ENCODE measurements at places on chromosomes 7 and 10. TPM values are rescaled to one million over a fixed set of nuclear protein-coding genes. Genes with fewer than 3 reads are reported as not detected.

DNA sequence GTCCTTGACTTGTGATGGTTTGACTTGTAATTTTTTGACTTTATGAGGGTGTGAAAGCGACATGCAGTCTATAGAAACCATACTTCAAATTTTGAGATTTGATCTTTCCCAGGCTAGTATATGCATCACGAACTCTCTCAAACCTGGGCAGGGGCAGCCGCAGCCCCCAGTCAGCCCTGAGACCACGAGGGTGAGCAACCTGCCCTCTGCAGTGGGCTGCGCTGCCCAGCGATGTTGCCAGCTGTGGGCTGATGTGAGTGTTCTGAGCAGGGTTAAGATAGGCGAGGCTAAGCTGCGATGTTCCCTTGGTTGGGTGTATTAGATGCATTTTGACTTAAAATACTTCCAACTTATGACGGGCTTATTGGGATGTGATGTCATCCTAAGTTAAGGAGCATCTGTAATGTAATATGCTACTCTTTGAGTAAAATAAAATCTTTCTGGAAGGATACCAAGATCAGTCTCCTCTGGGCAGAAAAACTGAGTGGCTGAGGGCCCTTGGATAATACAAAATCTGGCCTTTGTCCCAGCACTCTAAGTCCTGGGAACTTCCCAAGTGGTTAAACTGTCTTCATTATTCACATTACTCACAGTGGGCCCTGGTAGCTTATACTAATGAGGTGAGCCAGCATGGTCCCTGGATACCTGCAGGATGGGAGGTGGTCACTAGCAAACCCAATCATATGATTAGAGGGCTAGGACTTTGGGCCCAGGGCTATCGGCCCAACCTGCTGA, 28.4 kb upstream of the CNPY1 start:
- DNase-seq = no peak

GRCh38 chr10:96706331-96706853, 13.9 kb downstream of the PIK3AP1 start:
- DNase-seq = no peak

DNA sequence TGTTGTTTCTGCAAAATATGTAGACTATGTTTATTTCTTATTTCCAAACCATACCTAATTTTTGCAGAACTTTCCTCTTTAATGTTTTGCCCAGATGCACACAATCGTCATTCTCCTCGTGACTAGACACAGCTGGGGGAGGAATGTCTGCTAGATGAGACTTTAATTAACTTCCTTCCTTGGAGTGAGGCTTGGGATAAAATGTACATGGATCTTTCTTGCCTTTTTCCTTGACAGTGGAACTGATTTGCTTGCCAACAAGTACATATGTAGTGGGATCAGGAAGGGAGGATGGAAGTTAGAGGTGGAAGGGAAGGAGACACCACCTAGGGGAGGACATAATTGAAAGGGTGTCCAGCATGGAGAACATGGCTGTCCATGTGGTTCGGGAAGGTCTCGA, 172.5 kb downstream of the VTI1A start:
- no peak for DNase-seq

DNA sequence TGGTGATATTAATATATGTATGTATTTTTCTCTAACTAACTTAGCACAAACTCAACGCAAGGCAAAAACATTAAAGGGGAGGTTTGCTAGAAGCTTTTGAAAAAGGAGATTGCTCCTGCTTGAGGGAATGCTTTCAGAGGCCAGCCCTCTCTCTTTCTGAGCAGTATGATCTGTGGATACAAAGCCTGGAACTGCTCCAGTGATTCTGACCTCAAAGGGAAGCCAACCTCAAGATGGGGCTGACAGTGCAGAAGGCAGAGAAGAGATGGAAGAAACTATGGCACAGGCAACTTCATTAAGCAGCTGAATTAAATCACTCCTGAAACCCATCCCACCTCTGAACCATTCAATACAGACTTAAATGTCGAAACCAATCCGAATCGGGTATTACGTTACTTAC, 102.4 kb downstream of the USP6NL start:
- no peak for DNase-seq

- DNase-seq = no peak
Observed at GRCh38 chr7:2109251-2109872, 123.4 kb downstream of the MAD1L1 start.

GRCh38 chr10:67280405-67280804, 354.6 kb downstream of the LRRTM3 start:
- no peak for DNase-seq

GRCh38 chr10:84331091-84331490, 2.7 kb downstream of the CCSER2 start:
- DNase-seq = no peak

GRCh38 chr7:119341822-119342221, 931.2 kb upstream of the KCND2 start:
- DNase-seq = no peak

DNA sequence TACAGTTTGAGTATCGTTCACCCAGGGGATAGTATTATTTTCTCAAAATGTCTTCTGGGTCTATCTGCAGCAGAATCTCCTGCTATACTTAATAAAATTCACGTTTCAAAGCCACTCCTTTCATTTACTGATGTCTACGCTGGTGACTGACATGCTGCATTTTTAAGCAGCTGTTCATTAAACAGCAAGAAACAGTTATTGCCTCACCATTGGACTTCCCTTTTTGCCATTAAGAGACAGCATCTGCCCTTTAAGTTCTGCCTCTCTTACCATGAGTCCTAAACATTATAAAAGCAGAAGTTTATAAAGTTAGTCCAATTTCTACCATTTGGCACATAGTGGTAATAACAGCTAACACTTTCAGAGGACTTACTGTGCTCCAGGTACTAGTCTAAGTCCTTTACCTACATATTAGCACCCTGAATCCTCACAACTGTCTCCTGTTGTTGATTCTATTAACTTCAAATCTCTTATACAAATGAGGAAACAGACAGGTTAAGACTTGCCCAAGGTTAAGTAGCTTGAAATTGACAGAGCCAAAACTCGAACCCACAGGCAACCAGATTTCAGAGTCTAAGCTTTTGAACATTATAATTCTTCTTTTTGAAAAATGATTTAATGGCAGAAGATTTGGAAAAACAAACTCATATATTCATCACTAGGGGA, 169.5 kb downstream of the SNX13 start:
- no peak for DNase-seq

DNA sequence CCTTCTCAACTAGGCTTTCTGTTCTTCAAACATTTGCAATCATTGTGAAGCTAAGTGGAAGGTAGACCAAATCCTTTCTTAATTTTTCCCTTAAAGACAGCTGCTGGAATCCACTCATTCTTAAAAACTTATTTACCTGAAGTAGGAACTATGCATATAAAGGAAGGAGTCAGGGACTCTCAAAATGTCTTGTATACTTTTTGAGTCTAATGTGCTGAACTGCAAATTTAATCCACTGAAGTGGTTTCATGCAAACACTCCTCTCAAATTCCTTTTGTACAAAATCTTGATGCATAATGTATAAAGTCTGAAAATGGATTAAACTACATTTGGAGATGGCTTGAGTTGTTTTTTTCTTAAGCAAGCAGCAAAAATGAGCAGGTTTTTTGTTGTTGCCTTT, 118.0 kb downstream of the CABCOCO1 start:
- no peak for DNase-seq

DNA sequence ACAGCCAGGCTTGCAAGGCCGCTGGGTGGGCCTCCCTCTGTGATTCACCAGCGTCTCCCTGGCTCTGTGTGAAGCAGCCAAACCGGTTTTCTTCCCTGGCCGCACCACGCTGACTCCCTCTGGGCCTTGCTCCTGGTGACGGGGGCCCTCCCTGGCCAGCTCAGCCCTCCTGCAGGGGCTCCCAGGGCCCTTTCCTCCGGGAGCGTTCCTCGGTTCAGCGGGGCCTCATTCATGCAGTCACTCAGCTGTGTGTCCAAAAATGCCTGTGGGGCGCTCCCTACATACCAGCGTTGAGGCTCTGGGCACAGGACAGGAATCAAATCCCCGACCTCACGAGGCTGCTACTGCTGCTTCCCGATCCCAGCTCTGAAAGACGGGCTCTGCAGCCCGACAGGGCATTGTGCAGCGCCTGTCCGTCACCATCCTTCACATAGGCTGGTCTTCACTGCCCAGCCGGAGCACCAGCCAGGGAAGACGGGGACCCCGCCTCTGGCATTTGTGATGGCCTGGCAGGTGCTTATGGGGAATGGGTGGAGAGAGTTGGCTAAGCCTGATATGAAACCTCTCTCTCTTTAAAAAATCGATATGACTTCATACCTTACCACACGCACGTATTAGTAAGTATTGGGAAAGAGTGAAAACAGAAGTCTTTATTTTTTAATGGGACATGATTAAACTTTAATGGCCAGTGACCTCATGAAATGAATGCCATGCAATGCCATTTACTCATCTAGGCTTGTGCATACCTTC, 110.0 kb upstream of the SHH start:
- no peak for DNase-seq

Gene ANKRD22
- not detected for total RNA-seq

Gene FASTK
- total RNA-seq = 70.3 TPM

Measured in dorsolateral prefrontal cortex (tissue), 122 donors.